ENCODE measurements at places on chromosomes 7 and 10. TPM values are rescaled to one million over a fixed set of nuclear protein-coding genes. Genes with fewer than 3 reads are reported as not detected.

DNA sequence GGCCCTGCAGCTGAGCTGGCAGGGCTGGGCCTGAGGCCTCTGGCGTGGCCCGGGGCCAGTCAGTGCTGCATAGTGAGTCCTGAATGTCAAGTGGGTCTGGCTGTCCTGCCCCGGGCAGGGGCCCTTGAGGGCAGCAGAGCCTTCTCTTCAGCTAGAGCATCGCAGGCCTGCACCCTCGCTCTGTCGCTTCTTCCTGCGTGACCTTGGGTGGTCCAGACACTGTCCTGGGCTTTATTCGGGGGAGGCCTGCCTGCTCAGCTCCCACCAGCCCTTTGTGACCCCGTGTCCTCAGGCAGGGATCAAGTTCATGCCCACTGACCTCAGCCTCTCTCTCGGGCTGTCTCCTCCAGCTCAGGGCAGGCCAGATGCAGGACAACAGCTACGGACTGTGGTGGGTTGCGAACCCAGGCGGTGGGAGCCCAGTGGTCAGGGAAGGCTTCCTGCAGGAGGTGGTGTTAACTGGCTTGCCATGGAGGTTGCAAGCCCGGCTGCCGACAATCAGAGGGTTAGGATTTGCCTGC, 3.4 kb downstream of the TTYH3 start:
- DNase-seq, result no peak

- DNase-seq, result no peak
Measured at GRCh38 chr10:94093286-94093905, 99.7 kb downstream of the PLCE1 start.

DNA sequence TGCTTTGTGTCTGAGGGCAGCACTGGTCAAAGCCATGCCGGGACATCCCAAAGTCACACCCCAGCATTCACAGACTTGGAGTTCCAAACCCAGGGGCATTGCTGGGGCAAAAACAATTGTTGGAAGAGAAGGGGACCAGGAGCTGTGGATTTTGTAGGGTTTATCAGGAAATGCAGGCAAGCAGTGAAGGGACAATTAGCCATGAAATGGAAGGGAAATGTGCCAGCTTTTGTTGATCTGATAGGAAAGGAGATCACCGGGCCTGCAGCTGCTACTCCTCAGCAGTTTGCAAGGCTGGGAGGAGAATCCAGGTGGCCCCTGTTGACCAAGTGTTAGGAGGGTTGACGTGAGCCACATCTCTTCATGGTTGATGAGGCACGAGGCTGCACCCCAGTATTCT, 2.5 kb upstream of the BRI3 start:
- DNase-seq, result no peak

DNA sequence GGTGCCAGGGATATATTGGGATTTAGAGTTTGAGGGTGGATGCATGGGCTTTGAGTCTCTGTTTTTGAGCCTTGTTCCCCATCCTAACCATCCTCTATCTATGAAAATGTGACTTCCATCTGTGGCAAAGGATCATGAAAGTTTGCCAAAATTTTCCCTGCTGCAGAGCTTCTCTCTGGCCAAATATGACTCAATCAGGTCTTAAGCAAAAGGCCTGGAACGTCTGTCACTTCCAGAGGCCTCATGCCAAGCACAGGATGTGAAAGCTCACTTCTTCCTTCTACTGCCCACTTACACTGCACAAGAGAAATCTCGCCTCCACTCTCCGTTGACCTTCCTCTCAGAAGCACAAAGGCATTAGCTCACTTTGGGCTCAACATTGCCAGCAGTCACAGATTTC, 696.9 kb upstream of the NRP1 start:
- no peak for DNase-seq

DNA sequence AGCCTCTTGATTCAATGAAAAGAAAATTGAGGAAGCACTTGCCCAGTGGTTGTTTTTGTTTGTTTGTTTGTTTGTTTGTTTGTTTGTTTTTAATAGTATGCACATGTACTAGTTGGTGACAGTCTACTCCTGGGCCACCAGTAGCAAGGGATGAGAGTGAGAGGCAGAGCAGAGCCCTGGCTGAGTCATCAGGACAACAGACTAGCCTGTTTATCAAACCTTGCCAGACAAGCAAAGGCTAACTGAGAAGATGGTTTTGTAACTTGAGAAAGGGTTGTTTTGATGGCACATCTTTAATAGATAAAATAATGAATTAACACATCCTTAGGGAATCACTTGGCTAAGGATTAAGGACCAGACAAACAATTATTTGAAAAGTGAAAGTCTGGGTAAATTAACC, 78.1 kb downstream of the INHBA start:
- DNase-seq, result peak; percentile 20

DNA sequence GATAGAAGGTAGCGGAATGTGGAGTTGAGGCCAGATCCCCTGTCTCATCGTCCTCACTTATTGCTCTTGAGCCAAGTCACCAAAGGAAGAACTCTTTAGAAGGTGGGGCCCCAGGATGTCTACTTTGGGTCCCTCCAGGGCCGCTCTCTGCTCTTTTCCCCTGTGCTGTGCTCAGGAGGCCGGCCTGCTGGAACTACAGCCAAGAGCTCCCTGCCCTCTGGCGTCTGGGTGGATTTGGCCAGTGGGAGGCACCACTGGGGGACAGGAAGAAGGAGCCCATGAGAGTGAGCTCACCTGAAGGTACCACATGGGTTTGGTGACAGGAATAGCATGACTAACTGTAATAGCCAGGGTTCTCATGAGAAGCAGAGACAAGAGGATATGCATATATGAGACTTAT, 97.7 kb upstream of the FAM180A start:
- no peak for DNase-seq

DNA sequence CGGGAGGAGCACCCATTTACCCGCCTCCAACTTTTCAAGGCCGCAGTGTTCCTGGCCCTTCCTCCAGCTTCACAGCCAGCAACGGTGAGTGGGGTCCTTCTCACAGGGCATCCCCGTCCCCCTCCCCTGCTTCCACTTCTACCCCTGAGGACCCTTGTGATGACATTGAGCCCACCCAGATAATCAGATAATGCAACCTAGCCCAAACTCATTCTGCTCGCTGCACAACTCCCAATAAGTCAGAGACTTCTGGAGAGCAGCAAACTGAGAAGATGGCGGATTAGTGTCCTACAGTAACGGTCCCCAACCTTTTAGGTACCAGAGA, 74.5 kb downstream of the OAT start:
- DNase-seq, result no peak

DNA sequence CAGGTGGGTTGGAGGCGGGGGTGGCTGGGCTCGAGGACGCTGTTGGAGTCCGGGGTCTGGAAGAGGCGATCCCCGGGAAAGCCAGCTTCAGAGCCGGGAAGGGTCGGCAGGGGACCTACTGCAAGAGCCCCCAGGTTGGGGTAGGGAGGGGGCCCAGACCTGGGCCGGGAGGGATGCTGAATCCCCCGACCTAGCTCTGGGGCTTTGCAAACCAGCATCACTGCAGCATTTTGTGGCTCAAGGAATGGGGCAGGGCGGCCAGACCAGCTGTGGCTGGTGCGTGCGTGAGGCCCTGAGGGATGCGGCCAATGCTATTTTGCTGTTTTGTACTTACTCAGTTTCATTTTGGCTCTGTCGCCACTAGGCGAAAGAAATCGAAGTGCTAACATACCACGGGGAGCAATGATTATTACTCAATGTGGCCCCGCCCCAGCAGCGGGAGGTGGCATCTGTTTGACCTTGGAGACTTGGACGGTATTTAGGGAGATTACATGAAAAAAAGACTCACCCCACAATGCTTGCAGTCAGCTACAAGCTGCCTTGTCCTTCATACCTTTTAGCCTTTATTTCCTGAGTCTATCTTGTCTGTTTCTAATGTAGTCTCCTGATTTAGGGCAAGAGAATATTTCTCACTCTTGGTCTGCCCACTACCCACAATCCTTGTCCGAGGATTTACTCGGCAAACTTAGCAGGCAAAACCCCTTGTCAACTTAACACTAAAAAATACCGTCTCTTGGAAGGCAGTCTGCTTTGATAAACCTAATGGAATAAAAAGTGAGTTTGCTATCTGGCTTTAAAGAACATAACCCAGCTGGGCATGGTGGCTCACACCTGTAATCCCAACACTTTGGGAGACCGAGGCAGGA, 16.2 kb downstream of the HSPB1 start:
- DNase-seq, result peak; percentile 76

- DNase-seq, result no peak
Measured at GRCh38 chr7:3282457-3282856, 18.6 kb upstream of the SDK1 start.

DNA sequence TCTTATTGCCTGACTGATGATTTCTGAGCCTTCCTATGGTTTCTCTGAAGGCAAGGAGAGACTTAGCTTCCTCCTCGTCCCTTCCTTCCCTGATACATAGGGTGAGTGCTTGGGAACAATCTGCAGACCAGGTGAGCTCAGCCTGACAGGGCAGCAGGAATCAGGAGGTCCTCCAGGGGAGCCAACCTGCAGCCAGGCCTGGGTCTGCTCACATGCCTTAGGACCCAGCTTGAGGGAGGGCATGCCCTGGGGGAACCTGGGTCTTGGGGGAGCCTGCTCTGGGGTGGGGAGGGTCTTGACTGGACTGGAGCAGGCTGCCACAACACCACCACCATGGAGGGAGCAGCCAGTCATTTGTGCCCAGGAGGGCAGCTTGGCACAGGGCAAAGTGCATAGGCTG, 57.7 kb downstream of the LRRC18 start:
- DNase-seq, result no peak

GRCh38 chr10:58178811-58179210, 88.9 kb downstream of the IPMK start:
- peak; percentile 20 for DNase-seq

DNA sequence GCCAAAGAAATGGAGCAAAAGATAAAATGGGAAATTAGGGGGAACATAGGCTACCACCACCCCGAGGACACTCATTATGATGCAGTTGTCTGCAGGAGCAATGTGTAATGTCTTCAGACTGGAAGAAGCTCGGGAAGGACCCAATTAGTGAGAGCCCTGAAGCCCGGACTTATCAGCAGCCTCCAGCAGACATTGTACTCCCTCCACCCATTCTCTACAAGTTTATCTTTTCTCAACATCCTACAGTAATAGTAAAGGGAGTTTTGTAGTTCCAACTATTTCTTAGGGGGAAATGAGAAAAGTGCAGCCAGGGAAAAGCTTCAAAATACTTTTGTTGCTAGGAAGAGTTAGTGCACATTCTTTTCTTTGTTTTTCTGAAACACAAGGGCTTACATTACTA, 657.3 kb upstream of the COBL start:
- DNase-seq, result no peak

- DNase-seq, result peak; percentile 79
Measured at GRCh38 chr7:84232646-84233045, 38.1 kb upstream of the SEMA3A start.

GRCh38 chr10:124575107-124576035, 113.7 kb downstream of the LHPP start:
- no peak for DNase-seq

DNA sequence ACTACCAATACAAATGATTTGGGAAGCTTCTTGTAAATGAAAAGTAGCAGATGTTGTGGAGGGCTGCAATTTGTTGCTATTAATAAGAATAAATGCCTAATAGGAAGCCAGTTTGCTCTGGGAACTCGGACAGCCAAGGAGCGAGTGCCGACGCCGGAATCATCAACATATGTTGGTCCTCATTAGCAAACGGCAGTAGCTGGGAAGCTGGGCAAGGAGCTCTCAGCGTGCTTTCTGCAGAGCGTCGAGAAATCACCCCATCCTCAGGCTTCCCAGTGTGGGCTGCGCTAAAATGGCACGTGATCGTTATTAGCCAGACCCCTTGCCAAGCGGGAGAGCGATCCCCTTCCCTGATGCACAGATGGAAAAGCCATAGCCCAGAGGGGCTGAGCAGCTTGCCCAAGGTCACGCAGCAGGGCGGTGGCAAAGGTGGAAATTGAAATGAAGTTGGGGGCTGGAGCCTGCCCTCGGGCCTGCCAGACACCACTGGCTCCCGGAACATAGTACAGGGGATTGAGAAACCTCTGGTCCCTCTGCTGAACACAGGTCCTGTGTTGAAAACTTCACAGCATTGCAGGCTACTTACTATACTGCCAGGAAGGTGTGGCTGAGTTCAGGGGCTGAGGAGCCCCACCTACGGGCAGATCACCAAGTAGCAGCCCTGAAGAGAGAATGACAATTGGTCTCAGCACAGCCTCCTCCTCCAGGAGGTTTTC, 326.9 kb downstream of the PLXNA4 start:
- no peak for DNase-seq

DNA sequence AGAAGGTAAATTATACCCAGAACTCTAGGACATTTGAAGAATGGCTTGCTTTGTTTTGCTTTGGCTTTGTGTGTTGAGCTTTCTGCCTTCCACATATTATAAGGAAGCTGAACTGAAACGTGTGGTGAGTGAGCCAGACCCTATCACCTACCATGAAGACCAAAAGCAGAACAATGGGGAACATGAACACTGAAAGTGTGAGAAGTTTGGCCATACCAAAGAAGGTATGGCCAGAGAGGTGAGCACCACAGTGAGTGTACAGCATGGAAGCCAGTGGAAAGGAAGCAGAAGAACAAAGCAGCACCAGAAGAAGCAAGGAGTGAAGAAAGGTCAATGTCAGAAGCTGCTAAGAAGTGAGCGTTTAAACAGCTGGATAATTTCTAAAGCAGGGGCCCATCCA, 59.7 kb upstream of the CCDC71L start:
- DNase-seq, result no peak

DNA sequence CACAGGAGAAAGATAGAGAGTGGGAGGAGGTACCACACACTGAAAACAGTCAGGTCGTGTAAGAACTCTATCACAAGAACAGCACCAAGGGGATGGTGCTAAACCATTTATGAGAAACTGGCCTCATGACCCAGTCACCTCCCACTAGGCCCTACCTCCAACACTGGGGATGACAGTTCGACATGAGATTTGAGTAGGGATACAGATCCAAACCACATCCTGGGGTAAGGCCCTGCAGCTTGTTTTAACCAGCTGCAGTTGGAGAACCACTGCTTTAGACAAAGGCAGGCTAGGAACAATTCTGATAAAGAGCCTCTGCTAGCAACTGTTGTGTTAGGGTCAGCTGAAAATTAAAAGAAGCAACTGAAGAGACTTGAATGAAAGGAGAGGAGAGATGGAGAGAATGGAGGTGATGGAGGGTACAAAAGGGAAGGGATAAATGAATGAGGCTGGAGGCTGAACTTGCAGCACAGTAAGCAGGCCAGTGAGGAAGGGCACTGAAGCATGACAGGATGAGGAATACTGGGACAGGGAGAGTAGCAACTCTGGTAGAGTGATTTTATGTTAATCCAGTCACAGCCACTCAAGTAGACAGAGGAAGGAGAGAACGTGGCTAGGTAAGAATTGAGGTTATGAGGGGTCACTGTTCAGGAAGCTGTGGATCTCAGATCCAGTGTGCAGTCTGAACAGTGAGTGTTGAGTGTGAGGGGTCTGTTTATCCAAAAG, 23.6 kb downstream of the MEST start:
- no peak for DNase-seq

DNA sequence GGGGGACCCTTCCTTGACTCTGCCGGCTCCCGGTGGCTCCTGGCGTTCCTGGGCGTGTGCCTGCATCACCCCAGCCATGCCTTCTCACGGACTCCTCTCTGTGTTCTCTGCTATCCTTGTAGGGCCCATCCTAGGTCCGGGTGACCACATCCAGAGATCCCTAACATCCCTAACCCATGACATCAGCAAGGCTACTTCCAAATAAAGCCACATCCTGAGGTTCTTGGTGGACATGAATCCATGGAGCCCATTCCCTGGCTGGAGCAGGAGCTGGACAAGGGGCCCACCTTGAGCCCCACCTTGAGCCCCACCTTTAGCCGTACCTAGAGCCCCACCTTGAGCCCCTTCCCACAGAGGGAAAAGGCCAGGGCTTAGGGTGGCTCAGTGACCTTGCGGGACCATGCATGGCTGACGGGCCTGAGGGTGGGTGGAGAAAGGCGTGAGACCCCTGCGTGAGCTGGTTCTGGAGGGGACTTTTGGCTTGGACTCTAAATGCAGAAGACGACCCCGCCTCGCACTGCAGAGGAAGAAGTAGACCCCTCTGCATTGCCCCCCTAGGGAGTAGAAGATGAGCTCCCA, 58.5 kb upstream of the INPP5A start:
- no peak for DNase-seq

RTKN2 gene
- polyA plus RNA-seq, result 1.0 TPM

OAT gene
- polyA plus RNA-seq, result 182 TPM
